CD4-positive, alpha-beta T cell (primary cell): ENCODE measurements at places on chromosomes 12 and 14.
A peak's percentile ranks its signal among the peaks of the same experiment; 100 is the strongest.

- peak; percentile 73 for DNase-seq
These were observed 9.3 kb downstream of the PGF start for GRCh38 chr14:74945852-74946658.

DNA sequence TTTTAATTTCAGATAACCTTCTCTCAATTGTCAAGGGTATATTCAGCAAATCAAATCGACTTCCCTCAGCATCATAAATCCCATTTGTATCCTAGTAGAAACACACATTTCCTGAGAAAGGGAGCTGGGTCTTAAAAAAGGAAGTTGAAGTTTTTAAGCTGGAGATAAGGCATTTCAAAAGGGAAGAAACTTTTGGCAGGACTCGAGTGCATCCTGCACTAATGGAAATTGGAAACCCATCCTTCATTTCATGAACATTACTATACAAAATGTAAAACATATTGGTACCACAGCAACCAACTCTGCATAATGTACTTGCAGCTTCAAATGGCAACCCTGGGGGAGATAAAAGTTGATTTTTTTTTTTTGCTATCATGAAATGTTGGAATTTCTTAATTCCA is 23.7 kb upstream of the TMCC3 start:
- no peak for DNase-seq

- no peak for DNase-seq
These were observed 43.1 kb downstream of the SOX5 start for GRCh38 chr12:23906329-23906728.

DNA sequence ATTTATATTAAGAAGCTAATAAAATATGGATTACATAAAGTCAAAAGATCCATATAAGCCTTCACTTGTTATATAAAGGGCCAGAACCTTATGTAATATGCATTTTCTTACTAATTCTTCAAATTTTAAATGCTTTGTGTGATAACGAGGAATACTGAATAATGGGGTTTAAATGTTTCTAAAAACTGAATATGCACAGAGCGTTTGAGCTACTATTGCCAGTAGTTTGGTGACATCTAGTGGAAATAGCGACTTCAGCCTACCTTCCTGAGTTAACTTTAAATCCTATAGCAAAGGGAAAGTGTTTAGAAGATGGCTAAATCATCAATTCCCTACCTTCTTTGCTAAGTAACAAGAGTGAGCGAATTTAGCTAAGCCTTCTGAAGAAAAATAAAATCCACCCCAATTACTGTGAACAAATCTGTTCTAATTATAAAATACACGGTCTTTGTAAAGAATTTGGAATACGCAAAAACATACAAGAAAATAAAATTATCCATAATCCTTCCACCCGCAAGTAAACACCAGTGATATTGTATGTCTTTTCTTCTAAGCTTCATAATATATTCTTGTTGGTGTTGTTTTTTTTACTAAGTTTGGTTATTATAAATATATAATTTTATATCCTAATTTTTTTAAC is 115.5 kb upstream of the G2E3 start:
- DNase-seq: no peak

- no peak for DNase-seq
These were observed 260.7 kb downstream of the CCDC59 start for GRCh38 chr12:82097438-82097837.
